NCI-H510A (cell line): ENCODE measurements at places on chromosomes 13 and 19.

- DNase-seq: no peak
Observed at GRCh38 chr13:79593641-79594275, 112.8 kb downstream of the NDFIP2 start.

- DNase-seq: no peak
Observed at GRCh38 chr19:28555317-28555716, 657.6 kb downstream of the UQCRFS1 start.

GRCh38 chr19:54523403-54523802 lies 20.8 kb downstream of the LAIR2 start:
- DNase-seq: no peak

DNA sequence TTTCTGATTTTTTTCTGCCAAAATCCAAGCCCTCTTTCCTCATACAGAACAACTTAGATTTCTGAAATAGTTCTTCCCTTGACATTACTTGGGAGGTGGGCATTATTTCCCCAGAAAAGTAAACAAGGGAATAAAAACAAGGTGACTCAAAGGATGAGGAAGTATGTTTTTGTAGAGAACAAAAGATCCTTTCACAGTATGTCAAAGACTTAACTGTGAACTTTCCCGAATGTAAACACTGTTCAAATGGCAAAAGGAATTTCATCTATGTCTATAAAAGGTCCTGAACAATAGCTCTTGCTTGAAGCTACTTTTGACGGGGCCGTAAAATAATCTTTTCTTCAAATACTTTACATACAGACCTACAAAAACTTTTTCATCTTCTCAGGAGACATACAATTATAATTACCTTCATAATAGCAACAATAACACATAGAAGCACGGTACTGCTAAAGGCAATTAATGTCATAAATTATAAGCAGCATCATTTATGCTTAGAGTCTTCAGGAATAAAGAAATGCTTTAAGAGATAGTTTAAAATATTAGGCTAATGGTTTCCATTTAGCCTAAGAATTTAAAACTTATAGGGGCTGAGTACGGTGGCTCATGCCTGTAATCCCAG lies 191.1 kb downstream of the RGCC start:
- no peak for DNase-seq

GRCh38 chr19:50876456-50876855 lies 3.2 kb downstream of the KLK2 start:
- DNase-seq: no peak

GRCh38 chr19:6272913-6273600 lies 6.7 kb downstream of the MLLT1 start:
- no peak for DNase-seq

GRCh38 chr13:22126433-22127021 lies 455.7 kb downstream of the FGF9 start:
- no peak for DNase-seq

GRCh38 chr19:49071860-49072547 lies 495 bp downstream of the KCNA7 start:
- no peak for DNase-seq

DNA sequence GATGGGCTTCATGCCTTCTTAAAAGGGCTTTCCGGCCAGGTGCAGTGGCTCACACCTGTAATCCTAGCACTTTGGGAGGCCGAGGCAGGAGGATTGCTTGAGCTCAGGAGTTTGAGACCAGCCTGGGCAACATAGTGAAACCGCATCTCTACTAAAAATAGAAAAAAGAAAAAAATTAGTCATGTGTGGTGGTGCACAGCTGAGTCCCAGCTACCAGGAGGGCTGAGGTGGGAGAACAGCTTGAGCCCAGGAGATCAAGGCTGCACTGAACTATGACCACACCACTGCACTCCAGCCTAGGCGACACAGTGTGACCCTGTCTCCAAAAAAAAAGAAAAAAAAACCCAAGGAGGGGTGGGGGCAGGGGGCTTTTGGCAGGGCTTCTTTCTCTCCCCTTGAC lies 7.2 kb downstream of the CARS2 start:
- no peak for DNase-seq

GRCh38 chr13:45367358-45367757 lies 26.4 kb upstream of the TPT1 start:
- DNase-seq: no peak
